Colonic mucosa (tissue), 4 donors: ENCODE measurements at places on chromosomes 13 and 19. TPM values are rescaled to one million over a fixed set of nuclear protein-coding genes. Genes with fewer than 3 reads are reported as not detected.

PSENEN gene
- total RNA-seq, result 87.4 TPM

ZNF112 gene
- 3.0 TPM for total RNA-seq

FPR3 gene
- 7.1 TPM for total RNA-seq

ZNF667 gene
- 1.1 TPM for total RNA-seq

DNA sequence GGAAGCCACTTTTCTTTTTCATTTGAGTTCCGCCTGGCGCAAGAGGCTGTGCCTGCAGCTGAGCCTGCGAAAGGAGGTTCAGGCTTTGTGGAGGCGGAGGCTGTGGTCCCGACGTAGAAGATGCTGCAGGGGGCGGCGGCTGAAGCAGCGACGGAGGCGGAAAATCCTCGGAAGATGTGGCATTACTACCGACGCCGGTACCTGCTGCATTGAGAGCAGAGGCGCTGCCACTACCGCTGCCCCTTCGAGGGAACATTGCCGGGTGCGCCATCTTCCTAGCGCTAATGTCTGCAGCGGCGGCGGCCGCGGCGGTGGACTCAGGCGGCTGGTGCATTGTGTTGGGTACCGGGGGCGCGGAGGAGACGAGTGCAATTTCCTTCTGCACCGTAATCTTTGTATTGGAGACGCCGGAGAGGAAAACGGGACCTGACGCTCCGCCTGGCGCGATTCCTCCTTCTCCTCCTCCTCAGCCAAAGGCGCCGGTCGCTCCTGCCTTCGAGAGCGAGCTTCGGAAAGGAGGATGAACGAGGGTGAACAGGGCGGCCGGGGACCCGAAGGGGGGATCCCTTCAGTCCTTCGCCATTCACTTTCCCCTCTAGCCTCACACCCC lies at the start of gene TSC22D1:
TSS of gene TSC22D1 (minus strand) at position 590 of the 610 bp plus-strand sequence. CDS start at position 334, 256 bp downstream.
- no peaks in the 10 kb centered on the region for H3K36me3 ChIP-seq
- H3K4me1 ChIP-seq, result peaks cover 18% of the 10 kb centered on the region
- peak within 1 kb of the TSS; percentile 85 for H3K4me3 ChIP-seq
- H3K27ac ChIP-seq, result peak within 1 kb of the TSS; percentile 97
- DNase-seq, result peak; percentile 65
- H3K27me3 ChIP-seq, result no peaks in the 10 kb centered on the region

DNA sequence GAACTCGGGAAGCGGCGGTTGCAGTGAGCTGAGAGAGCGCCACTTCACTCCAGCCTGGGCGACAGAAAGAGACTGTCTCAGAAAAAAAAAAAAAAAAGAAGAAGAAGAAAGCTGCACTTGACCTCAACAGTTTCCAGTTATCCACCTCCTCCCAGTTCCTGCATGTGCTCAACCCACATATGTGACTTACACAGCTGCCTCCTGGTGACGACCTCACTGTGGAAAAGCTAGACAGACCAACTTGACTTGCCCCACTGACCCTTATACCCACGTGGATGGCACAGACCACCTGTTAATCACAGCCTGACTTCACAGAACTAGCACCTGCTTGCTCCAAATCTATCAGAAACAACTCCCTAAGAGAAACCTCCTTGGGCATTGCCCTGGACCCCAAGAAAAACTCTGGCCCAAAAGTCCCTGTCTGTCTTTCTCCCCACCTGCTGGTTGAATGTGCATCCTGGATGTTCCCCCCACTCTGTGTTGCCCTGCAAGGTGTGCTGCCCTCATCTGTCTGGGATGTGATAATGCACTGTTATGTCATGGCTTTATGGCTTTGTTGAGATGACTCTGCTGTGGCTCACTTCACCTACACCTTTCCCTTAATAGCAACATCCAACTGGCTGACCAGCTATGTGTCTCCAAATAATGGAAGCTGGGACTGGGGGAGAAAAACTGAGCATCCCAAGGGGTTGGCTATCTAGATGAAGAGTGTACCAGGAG lies 2.8 kb downstream of the ZNF20 start:
- H3K27ac ChIP-seq, result no peak overlapping the region
- H3K36me3 ChIP-seq, result peaks cover 28% of the 10 kb centered on the region
- no peak for DNase-seq
- peaks cover 13% of the 10 kb centered on the region for H3K4me1 ChIP-seq
- H3K4me3 ChIP-seq, result no peak overlapping the region

GRCh38 chr13:71801781-71802180 lies 65.2 kb downstream of the DACH1 start:
- no peak overlapping the region for H3K4me3 ChIP-seq
- H3K36me3 ChIP-seq, result no peaks in the 10 kb centered on the region
- no peak overlapping the region for H3K27ac ChIP-seq
- no peaks in the 10 kb centered on the region for H3K27me3 ChIP-seq
- no peaks in the 10 kb centered on the region for H3K4me1 ChIP-seq

GRCh38 chr13:43085545-43085944 lies 62.2 kb downstream of the DNAJC15 start:
- H3K27ac ChIP-seq, result no peak overlapping the region
- DNase-seq, result no peak
- no peaks in the 10 kb centered on the region for H3K27me3 ChIP-seq
- no peaks in the 10 kb centered on the region for H3K4me1 ChIP-seq
- H3K4me3 ChIP-seq, result no peak overlapping the region

DNA sequence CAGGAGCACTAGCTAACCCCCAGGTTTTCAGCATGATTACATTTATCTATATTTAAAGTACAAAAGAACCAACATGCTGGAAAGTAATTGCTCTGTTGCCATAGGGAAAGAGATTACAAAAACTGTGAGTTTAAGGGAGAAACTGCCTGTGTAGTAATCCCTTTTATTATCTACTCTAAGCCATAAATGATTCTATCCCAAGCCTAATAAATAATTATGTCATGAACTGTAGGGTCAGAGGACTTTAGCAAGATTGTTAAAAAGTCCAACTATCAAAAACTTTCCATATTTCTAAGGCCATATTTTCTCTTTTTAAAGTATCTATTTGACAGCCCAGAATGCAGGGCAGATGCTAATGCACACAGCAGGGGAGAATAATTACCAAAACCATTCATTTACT lies 573.8 kb upstream of the MIR17HG start:
- H3K27me3 ChIP-seq, result no peaks in the 10 kb centered on the region
- no peaks in the 10 kb centered on the region for H3K4me1 ChIP-seq
- no peak overlapping the region for H3K27ac ChIP-seq
- no peak overlapping the region for H3K4me3 ChIP-seq
